MCF 10A (cell line): ENCODE measurements at places on chromosomes 3 and 15. TPM values are rescaled to one million over a fixed set of nuclear protein-coding genes. Genes with fewer than 3 reads are reported as not detected.
A peak's percentile ranks its signal among the peaks of the same experiment; 100 is the strongest.

Gene MEGF11
- total RNA-seq, result 0.09 and 0.39 TPM in 2 replicates

Gene ADPGK
- 41.6 and 53.7 TPM in 2 replicates for total RNA-seq

Gene CYP19A1
- 1.1 TPM in 1 of 2 replicates, not detected in the other for total RNA-seq

DNA sequence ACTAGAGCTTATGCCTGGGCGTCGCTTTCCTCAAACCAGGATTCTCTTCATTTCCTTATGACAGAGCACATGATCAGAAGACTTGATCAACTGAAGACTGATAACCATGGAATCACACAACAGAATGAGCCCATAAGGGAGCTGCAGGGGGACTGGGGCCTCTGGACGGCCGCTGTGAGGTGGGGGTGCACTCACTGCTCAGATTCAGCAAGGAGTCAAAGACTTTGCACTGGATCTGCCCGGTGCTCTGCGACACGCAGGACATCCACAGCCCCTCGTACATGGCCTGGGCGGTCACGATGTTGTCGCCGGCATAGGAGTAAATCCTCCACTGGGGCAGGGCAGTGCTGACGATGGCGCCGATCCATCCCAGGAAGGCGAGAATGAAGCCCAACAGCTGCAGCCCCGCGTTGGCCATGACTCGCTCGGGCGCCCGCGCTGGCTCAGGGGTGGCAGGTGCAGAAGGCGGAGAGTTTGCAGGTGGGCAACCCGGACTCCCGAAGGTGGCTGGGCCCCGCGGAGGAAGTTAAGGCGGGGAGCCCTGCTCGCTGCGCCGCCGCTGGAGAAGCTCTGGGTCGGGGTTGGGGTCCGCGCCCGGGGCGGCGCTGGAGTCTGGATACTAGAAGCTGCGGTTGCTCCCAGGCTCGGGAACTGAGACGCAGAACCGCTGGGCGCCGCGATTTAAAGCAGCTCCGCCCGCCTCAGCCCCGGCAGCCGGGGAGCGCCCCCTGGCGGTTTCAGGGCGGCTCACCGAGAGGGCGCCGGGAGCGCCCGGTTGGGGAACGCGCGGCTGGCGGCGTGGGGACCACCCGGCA is at the start of gene CLDN1:
Gene CLDN1, minus strand, starts transcription at position 658 of the 815 bp plus-strand sequence. Its CDS starts 240 bp downstream, at position 418.
- peak; percentile 84 for DNase-seq

- DNase-seq, result no peak
Measured at GRCh38 chr15:78927077-78927790, 17.6 kb downstream of the CTSH start.

- DNase-seq, result no peak
Measured at GRCh38 chr3:5151586-5151985, 29.5 kb downstream of the ARL8B start.

GRCh38 chr15:52082197-52083036 is 30.2 kb downstream of the BCL2L10 start:
- no peak for DNase-seq

- peak; percentile 63 for DNase-seq
Measured at GRCh38 chr3:96863129-96863740, 48.8 kb downstream of the EPHA6 start.

GRCh38 chr3:143697975-143698374 is 150.3 kb downstream of the SLC9A9 start:
- DNase-seq, result peak; percentile 54

DNA sequence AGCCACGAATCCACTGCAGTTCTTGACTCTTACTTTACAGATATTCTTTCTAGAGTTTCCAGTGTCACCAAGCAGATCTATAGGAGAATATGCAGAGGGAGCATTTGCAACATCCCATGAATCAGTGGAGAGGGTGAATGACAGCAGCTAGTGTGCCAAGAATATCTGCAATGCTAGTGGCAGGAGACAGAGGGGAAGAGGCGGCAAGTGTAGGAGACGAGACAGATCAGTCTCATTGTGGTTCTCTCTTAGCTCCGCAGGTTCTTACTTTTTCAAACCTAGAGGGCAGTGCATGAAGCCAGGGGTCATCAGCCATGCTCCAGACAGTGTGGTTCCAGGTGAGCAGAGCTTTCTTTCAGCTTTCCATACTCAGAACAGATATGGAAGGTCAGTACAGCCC is 744 bp downstream of the ZNF619 start:
- DNase-seq, result peak; percentile 29

- no peak for DNase-seq
Measured at GRCh38 chr3:52739730-52740129, 31.0 kb downstream of the NEK4 start.

- peak; percentile 53 for DNase-seq
Measured at GRCh38 chr3:105387122-105387751, 20.5 kb downstream of the ALCAM start.

GRCh38 chr3:75329476-75330097 is 334.5 kb upstream of the FRG2C start:
- no peak for DNase-seq
